Activated CD4-positive, CD25-positive, alpha-beta regulatory T cell treated with anti-CD3 and anti-CD28 coated beads, Interleukin-2, amount 50 U/mL, for 24 hours (primary cell): ENCODE measurements at places on chromosomes 12 and 14.

- ATAC-seq: no peak
Measured at GRCh38 chr12:54232790-54233189, 44.0 kb upstream of the SMUG1 start.

DNA sequence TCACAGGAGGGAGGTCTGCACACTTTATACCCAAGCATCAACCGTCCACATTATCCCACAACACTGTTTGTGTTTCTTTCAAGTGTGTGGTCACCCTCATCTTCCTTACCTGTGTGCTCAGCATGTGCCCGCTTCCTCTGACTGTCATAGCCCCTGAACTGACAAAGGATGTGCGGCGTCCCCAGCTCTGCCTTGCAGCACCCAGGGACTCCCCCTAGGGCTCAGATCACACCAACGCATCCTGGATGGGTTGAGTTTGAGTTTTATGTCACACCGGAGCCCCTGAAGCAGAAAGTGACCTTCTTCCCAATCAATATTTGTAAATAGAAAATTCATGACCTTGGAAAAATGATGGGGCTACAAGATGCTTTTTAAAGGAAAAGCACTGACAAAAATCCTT is 770.7 kb upstream of the TMEM132C start:
- ATAC-seq: no peak

GRCh38 chr14:102539544-102540314 is 30.2 kb upstream of the ANKRD9 start:
- no peak for ATAC-seq

- no peak for ATAC-seq
Measured at GRCh38 chr12:23771240-23771949, 178.1 kb downstream of the SOX5 start.

GRCh38 chr12:121255433-121255832 is 41.1 kb downstream of the CAMKK2 start:
- no peak for ATAC-seq

DNA sequence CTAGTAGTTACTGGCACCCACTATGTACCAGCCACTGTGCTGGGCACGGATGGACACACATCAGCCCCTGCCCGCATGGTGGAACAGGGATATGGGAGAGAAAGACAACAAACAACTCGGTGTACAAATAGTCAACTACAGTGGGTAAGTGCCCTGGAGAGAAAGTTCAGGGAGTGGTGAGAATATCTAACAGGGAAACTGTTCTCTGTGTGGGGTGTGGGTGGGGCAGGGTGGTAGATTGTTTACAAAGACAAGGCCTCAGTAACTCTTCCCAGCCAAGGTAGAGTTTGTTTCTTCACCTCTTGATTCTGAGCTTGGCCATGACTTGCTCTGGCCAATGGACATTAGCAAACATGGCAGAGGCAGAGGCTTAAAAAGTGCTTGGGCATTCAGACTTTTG is 12.9 kb upstream of the CLMN start:
- no peak for ATAC-seq

GRCh38 chr14:57326253-57326652 is 57.5 kb downstream of the AP5M1 start:
- no peak for ATAC-seq

DNA sequence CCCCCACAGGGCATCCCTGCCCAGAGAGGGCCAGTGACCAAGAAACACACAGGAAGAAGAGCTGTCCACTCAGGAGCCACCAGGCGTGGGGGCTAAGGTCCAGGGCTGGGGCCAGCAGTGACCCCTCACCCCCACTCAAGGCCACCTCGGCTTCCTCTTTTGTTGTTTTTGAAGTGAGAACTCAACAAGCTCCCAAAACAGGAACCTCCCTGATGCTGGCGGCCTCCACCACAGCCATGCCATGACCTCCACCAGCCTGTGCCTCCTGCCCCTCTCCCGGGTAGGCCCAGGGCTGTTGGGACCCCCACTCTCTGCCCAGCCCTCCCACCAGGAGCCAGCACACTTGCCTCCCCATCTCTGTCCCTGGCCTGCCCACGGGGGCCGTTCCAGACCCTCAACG is 7.8 kb downstream of the AKT1 start:
- no peak for ATAC-seq

- peak; percentile 100 for ATAC-seq
Measured at GRCh38 chr12:53427905-53428594, 4.4 kb downstream of the AMHR2 start.

DNA sequence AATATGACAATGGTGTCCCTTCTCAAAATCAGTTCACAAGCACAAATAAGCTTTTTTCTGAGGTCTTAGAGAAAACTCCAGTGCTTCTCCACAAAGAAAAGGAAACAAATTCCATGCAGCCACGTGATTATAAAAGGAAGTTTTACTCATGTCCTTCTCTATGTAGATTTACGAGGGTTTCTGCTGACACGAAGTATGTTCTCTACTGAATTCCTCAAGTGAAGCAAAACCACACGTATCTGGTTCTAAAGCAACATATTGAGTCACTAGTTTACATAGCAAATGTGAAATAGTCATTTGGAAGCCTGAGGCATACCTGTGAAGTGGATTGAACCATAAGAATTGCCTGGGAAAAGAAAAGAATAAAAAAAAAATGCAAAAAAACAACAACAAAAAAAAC is 31.9 kb downstream of the BMP4 start:
- ATAC-seq: no peak

DNA sequence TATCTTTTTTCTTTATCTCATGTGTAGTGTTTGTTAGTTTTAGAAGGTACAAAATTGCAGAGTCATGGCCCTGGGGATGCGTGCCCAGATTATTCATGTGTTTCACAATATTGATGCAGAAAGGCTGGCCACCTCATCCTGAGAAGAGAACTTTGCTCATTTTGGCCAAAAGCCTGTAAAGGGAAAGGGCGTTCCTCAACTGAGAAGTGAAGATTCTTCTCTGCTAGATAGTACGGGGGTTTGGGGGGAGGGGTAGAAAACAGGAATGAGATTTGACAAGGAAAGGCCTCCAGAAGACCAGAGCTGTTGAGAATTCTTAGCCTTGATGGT is 1.7 kb downstream of the MGST1 start:
- ATAC-seq: no peak

- ATAC-seq: no peak
Measured at GRCh38 chr14:29885988-29886387, 41.7 kb downstream of the PRKD1 start.

DNA sequence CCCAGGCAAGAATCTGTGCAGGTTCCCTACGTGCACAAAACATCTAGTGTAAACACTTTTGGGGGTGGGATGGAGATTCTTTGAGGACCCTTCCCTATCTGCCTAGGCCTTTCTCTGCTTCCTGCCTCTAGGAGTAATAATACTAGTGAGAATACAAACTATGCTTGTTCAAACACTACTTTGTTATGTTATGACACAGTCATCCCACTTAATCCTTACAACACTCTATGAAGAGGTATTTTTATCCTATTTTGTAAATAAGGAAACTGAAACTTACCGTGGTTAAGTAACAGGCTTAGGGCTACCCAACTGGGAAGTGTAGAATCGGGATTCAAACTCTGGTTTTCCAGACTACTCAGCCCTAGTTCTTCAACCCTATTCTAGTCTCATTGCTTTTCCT is 96.5 kb downstream of the KCNA5 start:
- ATAC-seq: no peak

GRCh38 chr12:57516617-57517153 is 3.6 kb downstream of the DDIT3 start:
- no peak for ATAC-seq

- ATAC-seq: no peak
Measured at GRCh38 chr12:32734952-32735351, 20.7 kb downstream of the YARS2 start.

DNA sequence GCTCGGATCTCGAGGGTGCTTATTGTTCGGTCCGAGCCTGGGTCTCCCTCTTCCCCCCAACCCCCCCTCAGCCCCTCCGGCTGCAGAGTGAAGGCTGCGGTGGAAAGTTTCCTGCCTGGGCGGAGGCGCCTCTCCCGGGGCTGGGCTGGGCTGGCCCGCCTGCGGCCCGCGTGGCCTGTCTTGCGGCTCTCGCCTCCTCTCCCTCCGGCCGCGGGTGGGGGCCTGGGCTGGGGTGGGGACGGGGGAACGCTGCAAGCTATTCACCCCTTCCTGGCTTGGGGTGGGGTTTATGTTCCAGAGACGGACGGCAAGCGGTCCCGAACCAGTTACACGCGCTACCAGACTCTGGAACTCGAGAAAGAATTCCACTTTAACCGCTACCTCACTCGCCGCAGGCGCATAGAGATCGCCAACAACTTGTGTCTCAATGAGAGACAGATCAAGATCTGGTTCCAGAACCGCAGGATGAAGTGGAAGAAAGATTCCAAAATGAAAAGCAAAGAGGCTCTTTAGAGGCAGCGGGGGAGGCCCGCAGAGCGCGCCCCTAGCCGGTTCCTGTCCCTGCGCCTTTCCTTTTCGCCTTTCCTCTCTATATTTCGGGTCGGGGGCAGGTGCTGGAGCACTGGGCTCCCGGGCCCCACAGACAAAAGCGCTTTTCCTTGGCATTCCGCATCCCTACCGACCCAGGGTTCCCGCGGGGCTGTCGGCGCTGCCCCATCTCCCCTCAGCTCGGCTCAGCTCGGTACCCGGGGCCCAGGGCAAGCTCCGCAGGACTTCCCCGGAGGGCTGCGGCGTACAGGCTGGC is 1.3 kb downstream of the HOXC5 start:
- ATAC-seq: no peak

- ATAC-seq: no peak
Measured at GRCh38 chr12:4819654-4820053, 90.1 kb upstream of the KCNA1 start.

DNA sequence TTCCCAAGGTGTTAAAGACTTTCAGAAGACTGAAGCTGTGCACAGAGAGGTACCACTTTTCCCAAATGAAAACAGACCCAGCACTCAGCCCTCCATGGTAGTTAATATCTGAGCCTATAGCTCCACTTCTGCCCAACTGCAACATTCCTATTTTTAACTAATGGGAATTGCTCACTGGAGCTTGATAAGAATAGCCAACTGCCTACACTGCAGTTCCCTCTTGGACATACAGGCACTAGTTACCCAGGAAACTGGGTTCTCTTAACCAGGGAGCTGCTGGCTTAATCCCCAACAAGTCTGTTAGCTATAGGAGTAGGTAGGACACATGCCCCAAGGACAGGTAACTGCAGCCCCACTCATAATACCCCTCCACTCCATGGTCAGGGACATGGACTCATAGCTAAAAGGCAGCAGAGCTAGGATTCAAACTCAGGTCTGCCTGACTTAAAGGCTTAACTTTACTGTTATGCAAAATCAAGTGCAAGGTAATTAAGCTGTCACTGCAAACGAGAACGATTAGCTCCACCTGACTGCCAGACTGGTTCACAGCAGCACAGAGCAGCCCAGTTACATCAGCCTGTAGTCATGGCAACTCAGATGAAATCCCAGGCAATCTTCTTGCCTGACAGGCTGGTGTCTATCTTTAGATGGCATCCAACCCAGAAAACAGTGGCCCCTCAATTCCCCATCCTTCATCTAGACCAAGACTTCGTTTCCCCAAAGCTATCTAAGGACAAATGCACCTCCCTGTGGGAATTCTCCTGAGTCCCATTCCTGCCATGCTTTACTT is 77.1 kb upstream of the ACTN1 start:
- no peak for ATAC-seq
